CD4-positive, alpha-beta T cell (primary cell): ENCODE measurements at places on chromosomes 1 and 21. TPM values are rescaled to one million over a fixed set of nuclear protein-coding genes. Genes with fewer than 3 reads are reported as not detected.

DNA sequence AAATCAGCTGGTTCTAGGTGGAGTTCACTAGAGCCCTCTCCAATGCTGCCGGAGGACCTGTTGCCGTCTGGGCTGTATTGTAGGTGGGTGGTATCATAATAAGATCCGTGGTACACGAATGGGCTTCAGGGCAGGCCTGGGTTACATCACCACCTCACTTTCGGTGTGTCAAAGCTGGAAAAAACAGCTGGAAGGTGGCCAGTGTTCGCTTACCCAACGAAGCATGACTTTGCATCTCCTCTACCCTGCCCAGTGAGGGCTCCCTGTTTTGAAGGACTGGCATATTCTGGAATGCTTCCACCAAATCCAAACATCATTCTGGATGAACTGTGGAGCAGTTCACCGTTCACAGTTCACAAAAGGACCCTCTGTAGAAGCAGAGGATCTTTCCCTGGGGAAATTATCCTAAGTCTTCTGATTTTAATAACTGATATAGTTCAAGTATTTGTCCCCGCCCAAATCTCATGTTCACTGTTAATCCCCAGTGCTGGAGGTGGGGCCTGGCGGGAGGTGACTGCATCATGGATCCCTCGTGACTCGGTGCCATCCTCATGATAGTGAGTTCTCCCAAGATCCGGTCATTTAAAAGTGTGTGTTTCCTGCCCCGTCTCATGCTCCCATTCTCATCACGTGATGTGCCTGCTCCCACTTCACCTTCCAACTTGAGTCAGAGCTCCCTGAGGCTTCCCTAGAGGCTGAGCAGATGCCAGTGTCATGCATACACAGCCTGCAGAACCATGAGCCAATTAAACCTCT lies 429.0 kb downstream of the KIF26B start:
- no peaks in the 10 kb centered on the region for H3K36me3 ChIP-seq
- no peak overlapping the region for H3K4me3 ChIP-seq
- H3K27ac ChIP-seq, result no peak overlapping the region
- no peaks in the 10 kb centered on the region for H3K27me3 ChIP-seq

NR5A2 gene
- not detected for total RNA-seq

GRCh38 chr1:232990176-232991128 lies 40.0 kb downstream of the NTPCR start:
- H3K4me3 ChIP-seq, result no peak overlapping the region
- no peaks in the 10 kb centered on the region for H3K4me1 ChIP-seq
- DNase-seq, result no peak
- H3K27me3 ChIP-seq, result no peaks in the 10 kb centered on the region

LCE1E gene
- total RNA-seq, result not detected

DNA sequence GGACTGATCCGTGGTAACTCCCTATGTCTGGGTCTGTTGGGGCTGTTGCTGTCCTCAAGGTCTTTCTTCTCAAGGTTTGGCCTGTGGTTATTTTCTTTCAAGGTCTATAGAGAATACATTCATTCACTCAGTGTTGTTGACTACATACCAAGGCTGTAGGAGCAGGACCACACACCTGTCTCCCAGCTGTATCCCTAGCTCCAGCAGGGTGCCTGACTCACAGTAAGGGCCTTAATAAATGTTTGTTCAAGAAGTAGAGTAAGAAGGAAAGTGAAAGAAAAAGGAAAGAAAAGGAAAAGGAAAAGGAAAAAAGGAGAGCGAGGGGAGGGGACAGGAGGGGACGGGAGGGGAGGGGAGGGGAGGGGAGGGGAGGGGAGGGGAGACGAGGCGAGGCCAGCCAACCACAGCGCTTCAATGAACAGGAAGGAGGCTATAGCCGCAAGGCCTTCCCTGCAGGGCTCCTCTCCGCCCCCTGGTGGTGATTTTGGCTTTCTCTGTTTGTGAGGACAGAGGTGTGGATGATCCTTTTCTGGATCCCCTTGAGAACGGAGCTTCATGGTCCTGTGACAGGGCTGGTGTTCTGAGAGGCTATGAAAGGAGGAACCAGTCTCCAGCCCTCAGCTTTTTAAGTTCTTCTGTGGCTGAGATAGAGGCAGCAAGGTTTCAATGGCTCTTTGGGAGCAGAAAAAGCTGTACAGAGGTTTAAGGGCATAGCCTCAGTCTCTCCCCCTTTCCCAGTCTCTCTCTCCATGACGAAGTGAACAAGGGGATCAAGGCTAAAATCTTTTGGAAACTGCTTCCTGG lies 30.6 kb upstream of the LCE5A start:
- H3K4me3 ChIP-seq, result no peak overlapping the region
- DNase-seq, result peak; percentile 68
- peaks cover 8% of the 10 kb centered on the region for H3K4me1 ChIP-seq
- no peak overlapping the region for H3K27ac ChIP-seq

CD48 gene
- total RNA-seq, result 387 TPM
